ENCODE measurements at places on chromosomes 16 and 17.

- DNase-seq: no peak
These were observed 113.3 kb downstream of the FTO start for GRCh38 chr16:53817117-53817755.

- DNase-seq: no peak
These were observed 14.2 kb downstream of the SAMD14 start for GRCh38 chr17:50115756-50116155.

DNA sequence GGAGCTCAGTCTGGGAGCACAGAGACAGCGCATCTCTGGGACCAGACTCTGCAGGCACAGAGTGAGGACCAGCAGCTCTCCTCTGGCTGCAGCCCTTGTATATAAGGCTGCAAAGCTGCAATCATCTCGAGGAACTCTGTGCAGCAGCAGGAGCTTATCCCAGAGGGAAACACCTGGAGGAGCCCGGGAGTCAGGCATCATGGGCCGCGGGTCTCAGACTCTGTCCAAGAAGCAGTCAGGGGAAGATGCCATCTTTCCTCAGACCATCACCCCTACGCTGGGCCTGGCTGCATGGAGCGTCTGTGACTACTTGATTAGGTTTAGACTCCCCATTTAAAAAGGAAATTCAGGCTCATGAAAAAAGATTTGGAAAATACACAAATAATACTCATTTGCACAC is 122.0 kb downstream of the IRF8 start:
- no peak for DNase-seq

DNA sequence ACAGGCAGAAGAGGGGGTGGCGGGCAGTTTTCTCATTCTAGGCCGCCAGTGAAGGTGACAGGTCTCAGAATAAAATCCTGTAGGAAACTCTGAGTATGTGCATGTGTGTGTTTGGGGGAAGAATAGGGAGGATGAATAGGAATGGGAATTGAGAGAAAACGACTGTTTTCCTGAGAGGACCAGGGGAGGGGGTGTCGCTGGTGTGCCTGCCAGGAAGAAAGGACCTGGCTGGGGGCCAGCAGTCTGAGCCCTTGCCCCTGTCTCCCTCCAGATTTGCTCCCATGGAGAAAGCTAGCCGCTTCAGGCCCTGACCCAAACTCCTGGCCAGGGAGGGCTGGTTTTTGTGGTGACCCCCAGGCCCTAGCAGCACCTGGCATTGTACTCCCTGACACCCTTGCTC is 14.4 kb downstream of the C17orf50 start:
- DNase-seq: no peak

GRCh38 chr16:46756772-46757171 is 8.6 kb upstream of the MYLK3 start:
- no peak for DNase-seq

- DNase-seq: no peak
These were observed 15.9 kb upstream of the SLC12A3 start for GRCh38 chr16:56848955-56849689.
